CD4-positive, alpha-beta T cell treated with Interleukin-2 at 100 ng/mL for 4 hours (primary cell): ENCODE measurements at places on chromosomes 1 and 21.

- DNase-seq = no peak
These were observed 1.1 kb upstream of the FOXD3 start for GRCh38 chr1:63321066-63321784.

- no peak for DNase-seq
These were observed 2.1 kb downstream of the CNTN2 start for GRCh38 chr1:205045146-205045545.

DNA sequence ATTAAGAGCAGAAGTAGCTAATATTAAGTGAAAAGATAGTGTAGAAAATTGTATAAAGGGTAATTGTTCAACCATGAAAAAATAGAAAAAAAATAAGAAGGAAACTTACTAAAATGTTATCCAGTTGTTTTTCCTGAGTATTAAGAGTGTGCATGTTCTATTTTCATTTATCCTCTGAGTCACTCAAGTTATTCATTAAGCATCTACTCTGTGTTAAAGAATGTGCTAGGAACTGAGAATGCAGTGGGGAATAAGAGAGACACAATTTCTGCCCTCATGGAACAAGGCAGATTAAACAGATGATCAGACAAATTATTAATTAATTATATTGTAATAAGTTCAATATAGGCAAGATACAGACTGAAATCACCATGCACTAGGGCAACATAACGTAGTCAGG is 10.8 kb upstream of the PIGK start:
- DNase-seq = no peak

GRCh38 chr1:192527950-192528349 is 47.6 kb upstream of the RGS1 start:
- DNase-seq = no peak

DNA sequence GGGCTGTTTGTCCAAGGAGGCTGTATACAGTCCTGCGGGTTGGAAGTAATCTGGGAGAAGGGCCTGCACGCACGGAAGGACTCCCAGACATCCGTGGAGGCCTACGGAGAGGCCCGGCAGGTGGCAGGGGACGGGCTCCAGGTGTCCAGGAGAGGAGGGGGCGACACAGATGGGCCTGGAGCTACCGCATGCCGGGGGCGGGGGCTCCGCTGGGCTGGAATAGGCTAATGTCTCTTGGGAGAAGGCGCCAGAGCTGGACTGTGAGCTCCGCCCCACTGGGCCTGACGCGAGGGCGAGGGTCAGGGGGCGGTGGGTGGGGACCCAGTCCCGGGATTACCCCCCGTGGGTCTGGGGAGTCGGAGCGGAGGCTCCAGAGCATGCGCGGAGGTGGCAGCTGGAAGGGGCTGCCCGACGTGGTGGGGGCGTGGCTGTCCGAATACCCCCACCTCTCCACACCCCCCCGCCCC is 659 bp downstream of the AGO1 start:
- DNase-seq = peak; percentile 25

- DNase-seq = no peak
These were observed 31.8 kb downstream of the SPSB1 start for GRCh38 chr1:9324246-9325096.

DNA sequence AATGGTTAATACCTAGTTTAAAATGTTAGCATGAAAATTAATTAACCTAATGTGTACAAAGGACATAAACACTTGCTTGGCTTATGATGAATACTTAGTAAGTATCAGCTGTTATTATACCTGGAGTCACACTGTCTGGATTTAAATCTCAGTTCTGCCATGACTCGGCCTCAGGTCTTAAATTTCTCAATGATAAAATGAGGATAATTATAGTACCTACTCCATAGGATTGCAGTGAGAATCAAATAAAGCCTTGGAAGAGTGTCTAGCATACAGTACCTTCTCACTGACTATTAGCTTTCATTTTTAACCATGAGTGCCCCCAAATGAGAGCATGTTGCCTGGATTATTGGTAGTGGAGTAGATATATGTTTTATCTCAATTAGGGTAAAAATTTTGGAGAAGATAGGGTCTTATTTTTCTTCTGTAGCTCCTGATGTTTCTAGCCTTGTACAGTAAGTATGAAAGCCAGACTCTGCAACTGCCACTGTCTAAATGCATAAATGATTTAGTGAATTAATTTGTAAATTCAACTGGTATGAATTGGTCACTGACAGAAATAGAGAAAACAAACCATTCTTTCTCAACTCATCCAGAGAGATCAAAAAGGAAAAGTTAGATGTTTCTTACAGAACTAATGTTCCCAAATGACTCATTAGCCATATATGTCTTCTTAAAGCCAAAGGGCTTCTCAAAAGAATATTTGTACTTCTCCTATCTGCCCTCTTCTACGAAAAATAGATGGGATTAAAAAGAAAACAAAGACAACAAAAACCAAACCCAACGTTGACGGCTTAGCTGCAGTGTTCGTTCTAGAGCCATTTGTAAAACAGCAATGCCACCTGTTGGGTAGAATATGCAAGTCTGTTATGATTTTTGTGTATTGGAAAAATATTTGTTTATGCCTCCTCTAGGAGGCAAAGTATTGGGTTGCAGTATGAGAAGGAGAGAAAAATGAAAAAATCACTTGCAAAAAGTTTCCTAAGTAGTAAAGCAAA is 53.8 kb upstream of the MROH9 start:
- no peak for DNase-seq

DNA sequence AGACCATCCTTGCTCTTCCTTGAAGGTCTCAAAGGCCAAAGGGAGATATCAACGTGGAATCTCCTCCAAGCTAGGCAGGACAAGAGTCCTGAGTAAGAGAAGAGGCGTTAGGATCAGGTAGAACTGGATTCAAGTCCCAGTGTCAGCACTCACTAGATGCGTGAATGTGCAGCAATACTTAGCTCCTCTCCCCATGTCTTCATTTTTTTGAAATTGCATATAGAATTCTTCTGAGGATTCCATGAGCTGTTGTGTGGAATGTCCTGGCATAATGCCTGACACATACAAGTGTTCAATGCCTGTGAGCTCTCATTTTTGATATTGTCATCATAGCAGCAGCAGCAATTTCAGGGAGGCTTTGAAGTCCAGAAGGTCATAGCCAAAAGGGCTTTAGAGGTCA is 333.2 kb downstream of the KCNH1 start:
- DNase-seq = no peak

GRCh38 chr1:235775246-235775860 is 91.4 kb downstream of the LYST start:
- no peak for DNase-seq

GRCh38 chr1:180646093-180646492 is 14.3 kb downstream of the XPR1 start:
- DNase-seq = no peak

DNA sequence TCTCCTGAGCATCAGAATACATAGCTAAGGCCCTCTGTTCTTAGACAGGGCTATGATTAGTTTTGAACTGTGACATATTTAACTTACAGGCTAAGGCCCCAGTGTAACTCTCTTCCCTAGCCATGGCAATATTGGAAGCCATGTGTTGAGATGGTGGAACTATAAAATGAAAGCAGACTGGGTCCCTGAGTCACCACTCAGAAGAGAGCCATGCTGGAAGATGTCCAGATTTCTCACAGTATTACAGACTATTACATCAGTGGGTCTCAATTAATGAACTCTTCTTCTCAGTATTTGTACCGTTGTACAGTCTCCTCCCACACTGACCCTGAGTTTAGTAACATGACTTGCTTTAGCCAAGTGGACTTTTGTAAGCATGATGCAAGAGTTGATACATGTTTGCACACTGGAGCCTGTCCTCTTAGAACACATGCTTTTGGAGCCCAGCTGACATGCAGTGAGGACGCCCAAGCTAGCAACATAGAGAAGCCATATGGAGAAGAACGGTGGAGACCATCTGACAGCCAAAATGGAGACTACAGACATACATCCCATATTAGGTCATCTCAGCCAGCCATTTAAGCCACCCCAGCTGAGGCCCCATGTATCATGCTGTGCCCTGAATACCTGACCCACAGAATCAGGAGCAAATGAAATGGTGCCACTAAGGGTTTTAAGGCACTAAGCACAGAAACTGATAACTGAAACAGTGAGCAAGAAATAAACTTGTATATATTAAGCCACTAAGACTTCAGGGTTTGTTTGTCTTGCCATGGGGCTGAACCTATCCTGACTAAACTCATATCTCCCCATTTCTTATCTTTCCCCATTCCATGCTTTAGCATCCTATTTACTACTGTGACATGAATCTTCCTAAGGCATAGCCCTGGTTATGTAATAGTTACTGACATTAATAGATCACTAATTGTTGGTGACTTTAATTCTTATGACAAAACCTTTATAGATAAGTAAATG is 24.4 kb downstream of the TBX15 start:
- no peak for DNase-seq

- DNase-seq = no peak
These were observed 106.4 kb upstream of the BCL9 start for GRCh38 chr1:147434921-147435320.

GRCh38 chr1:99636647-99637175 is 9.2 kb upstream of the PALMD start:
- no peak for DNase-seq

- DNase-seq = no peak
These were observed 86.9 kb downstream of the CD247 start for GRCh38 chr1:167431261-167431908.

DNA sequence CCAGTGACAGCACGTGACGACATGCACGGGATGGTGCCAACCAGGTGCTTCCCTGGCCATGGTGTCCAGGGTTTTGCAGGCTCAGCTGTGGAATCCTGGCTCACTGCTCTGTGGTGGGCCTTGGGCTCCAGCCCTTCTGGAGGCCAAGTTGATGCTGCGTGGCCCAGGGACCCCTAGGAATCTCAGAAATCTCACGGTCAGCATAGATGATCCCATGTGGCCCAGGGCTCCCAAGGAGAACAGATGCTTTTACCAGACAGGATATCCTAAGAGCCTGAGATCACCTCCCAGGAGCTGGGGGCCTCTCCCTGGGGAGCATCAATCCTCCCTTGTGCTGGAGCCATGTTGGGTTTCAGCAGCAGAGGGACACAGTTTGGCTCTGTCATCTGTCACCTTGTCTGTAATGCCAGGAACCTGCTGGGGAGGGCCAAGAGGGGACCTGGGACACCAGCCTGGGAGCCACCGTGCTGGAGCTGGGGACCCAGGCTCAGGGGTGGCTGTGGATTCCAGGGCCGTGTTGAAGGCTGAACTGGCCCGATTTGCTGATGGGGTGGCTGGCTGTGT is 63.9 kb downstream of the TRIM11 start:
- DNase-seq = no peak

DNA sequence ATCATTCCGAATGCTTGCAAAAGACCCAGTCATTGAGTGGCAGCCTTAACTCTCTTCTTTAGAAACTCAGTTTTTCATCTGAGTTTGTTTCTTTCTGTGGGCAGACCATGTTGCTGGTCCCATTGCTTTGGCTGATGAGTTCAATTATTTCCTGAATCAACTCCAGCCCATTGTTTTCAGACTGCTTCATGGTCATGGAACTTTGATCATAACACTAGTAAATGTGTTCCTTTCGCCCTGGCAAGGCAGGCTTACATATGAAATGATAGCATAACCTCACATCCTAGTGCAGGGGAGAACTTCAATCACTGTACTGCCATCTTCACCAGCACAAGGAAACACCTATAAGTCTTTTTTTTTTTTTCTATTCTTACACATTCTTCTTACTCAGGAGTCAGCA is 50.0 kb upstream of the DUSP10 start:
- no peak for DNase-seq

DNA sequence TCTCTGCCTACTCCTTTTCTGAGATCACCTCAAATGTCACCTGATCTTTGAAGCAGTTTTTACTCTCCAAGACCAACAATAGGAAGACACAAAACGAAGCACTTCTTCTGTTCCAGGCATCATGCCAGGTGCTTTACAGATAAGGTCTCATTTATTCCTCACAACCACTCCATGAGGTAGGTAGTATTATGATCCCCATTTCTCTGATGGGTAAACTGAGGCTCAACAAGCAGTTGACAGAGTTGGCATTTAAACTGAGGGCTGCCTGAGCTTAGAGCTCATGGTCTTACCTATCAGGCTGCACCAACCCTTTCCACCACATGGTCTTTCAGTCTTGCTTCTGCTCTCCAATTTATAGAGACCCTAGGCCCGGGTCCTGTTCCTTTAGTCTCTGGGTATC is 147.2 kb upstream of the JUN start:
- DNase-seq = no peak

DNA sequence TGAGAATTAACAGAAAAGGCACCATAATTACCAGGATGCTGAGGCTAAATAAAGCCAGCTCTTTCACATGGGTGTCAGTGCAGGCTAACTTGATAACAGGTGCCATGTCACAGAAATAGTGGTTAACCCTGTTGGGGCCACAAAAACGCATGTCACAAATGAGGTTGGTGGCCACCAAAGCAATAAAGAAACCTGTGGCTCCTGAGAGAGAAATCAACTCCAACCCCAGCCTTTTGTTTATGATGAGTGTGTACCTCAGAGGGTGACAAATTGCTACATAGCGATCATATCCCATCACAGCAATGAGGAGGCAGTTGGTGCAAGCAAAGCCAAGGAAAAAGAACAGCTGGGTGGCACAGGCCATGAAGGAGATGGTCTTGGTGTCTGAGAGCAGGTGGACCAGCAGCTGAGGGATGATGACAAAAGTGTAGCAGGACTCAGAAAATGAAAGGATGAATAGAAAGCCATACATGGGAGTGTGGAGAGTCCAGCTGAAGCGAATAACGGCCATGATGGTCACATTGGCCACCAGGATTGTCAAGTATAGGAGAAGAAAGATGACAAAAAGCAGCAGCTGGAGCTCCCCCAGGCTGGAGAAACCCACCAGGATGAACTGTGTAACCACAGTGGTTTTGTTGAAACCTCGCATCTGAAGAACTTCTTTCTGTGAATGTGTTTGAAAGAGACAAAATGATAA is at the start of gene OR10T2:
Gene OR10T2 (minus strand): TSS at position 649 of the 697 bp plus-strand sequence. CDS start 0 bp downstream, at position 649.
- no peak for DNase-seq

- DNase-seq = no peak
These were observed 771 bp downstream of the PACC1 start for GRCh38 chr1:212413902-212414327.

DNA sequence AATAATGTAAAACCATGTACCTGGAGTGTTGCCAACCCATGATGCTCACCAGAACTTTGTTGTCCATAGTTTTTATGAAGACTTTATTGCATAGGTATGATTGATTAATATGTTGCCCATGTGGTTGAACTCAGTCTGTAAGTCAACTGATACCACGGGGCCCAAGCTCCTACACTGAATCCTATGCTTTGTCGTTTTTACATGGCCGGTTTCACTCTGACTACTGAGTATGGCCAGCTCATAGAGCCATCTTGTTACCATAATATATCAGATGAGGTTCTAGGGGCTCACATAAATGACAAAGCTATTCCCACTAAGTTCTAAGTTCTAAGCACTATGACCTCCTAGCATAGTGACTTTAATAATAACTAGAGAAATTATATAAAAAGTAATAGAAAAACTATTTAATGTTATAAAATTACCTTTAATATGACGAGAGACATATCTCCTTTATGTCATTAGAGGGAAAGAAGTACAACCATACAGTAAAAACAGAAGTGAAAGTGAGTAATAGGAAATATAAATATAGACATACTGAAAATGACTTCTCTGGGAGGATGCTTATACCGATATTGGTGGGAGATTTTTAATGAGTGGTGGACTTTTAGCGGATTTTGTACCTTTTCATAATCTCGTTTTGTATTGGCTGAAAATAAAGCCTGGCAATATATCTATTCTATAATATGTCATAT is 983.4 kb upstream of the PRMT6 start:
- no peak for DNase-seq
